ENCODE measurements at places on chromosomes 3 and 15.

- DNase-seq = no peak
These were observed 66.5 kb upstream of the FNDC3B start for GRCh38 chr3:171972871-171973348.

DNA sequence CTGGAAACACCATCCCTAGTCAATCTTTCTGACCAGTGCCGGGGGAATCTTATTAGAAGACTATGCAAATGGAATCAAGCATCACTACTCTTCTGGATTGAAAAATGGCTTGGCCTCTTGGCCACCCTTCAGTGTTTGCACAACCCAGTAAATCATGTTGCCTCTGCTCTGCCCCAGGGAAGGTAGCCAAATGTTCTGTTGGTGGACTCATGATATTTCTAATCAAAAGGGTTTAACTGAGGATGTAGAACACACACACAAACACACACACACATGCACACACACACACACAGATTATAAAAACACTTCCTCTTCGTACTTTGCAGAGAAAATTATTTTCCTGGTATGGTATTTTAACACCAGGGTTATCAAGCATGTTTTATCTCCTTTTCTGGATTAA is 7.9 kb downstream of the RBP2 start:
- no peak for DNase-seq

GRCh38 chr3:194998948-194999347 is 272.0 kb downstream of the XXYLT1 start:
- no peak for DNase-seq

DNA sequence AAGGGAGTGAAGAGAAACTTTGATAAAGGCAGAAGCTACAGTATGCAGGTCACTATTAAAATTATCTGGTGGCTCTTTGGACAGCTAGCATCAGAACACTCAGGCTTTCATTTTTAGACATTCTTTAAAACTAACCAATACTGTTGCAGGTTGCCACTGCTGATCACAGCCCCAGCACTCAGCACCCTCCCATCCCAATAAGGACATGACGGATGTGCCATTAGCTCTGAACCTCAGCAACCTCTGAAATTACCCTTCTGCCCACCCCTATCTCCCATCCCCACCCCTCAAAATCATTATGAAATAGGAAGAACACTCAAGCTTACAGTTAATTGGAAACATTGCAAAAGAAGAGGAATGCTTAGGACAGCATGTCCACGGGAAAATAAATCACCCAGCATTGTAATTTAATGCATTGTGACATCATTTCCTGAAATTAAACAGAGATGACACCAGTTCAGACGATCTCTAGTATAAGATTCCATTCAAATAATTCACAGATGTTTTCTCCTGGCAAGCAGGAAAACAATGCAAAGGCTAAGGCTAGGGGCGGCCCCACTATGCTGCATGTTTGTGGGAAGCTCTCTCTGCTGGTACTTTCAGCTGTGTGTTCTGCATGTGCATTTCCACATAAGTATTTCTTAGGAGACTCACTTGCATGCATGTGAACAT is 71.6 kb downstream of the MEIS2 start:
- DNase-seq = no peak

DNA sequence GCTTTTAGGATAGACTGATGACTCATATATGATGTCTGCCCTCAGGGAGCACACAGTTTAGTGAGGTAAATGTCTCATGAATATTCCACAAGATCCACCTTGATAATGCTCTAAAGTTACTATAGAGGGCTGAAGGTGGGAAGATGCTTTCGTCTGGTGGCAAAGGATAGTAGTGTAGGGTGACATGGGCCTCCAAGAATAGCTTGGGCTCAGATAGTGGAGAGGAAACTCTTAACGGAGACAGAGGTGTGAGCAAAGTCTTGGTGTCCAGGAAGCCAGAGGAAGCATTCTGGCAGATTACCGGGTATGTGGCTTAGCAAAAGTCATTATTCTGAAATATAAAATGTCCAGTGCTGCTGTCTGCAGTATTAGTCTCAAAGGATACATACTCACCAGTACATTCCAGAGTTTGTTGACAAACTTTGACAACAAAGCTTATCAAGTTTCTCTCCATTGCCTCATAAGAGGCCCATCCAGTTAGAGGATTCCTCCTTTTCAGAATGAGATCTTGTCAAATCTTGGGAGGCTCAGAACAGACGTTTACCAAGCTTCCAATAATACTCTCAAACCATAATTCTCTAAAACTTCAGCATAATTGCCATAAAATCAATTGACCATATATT is 316.7 kb downstream of the LPP start:
- DNase-seq = no peak

- no peak for DNase-seq
These were observed 167.8 kb upstream of the KBTBD8 start for GRCh38 chr3:66830301-66830700.

DNA sequence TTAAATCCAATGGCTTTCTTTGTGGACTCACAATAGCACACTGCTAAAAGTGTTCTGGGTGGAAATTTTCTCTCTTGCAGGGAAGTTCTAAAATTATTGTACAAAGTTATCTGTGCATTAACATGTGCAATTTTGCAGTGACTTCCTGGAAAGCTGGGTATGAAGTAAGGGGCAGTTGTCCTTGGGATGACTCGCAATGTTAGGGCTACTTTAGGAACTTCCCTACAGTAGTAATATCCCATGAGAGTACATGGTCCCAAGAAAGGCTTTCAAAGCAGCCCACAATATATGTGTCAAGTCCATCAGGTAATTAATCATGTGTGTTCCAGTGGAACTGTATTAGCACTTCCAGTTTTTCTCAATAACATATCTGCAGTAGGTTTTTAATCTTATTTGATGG is 201.0 kb upstream of the UBE2E2 start:
- no peak for DNase-seq
